ENCODE measurements at places on chromosomes 4 and X.

- DNase-seq = no peak
These were observed 863.1 kb downstream of the CCSER1 start for GRCh38 chr4:90990284-90990683.

GRCh38 chrX:154443992-154444754, at the start of gene FAM50A:
FAM50A (plus strand) TSS chrX:154444141; CDS start chrX:154444236, 95 bp downstream.
- peak; percentile 61 for DNase-seq

- DNase-seq = no peak
These were observed at the start of gene FAT1 for GRCh38 chr4:186723292-186724057. FAT1 (minus strand) TSS chr4:186723856; CDS start chr4:186709827, 14,029 bp downstream.

DNA sequence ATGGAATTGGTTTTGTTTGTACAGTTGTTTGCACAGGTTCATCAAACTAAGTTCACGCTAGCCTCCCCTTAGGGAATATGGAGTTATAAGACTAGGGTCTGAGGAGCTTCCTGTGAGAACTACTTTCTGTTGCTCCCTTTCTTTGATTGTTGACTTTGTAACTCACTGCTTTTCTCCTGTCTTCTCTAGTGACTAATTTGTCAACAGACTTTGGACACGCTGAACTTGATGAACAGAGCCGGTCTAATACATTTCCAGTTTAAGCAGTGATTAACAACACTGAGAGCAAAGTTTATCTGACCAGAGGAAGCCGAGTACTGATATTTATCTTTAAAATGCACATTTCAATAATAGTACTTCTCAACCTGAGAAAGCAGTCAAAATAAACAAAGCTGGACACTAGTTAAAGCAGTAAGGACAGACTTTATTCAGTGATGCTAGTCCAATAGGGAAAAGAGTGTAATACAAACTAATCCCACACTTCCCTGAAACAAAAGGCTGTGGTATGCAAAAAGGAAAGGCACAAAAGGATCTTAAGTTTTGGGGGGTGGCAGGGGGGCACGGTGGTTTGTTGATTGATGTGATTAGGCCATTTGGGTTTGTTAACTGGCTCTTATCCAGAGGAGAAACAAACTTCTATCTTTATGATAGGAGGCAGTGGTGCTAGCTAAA, 2.7 kb upstream of the NUDT9 start:
- no peak for DNase-seq

- no peak for DNase-seq
These were observed 30.9 kb downstream of the RAB33B start for GRCh38 chr4:139484783-139485311.

DNA sequence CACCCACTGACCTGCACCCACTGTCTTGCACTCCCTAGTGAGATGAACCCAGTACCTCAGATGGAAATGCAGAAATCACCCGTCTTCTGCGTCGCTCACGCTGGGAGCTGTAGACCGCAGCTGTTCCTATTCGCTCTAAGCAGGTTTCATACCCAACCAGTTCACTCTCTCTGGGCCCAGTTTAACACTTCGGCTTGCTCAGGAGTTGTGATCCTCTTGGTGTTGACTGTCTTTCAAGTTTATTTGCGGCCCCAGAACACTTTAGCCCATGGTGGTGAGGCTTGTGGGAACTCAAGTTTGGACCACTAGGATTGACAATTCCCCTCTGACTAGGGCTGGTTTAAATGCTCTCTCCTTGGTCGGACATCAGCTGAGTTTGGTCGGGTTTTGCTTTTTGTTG, 147.0 kb downstream of the DACH2 start:
- no peak for DNase-seq

- DNase-seq = no peak
These were observed 1.5 kb upstream of the NWD2 start for GRCh38 chr4:37243051-37243450.

GRCh38 chr4:124684301-124684700, 28.2 kb downstream of the ANKRD50 start:
- DNase-seq = no peak

DNA sequence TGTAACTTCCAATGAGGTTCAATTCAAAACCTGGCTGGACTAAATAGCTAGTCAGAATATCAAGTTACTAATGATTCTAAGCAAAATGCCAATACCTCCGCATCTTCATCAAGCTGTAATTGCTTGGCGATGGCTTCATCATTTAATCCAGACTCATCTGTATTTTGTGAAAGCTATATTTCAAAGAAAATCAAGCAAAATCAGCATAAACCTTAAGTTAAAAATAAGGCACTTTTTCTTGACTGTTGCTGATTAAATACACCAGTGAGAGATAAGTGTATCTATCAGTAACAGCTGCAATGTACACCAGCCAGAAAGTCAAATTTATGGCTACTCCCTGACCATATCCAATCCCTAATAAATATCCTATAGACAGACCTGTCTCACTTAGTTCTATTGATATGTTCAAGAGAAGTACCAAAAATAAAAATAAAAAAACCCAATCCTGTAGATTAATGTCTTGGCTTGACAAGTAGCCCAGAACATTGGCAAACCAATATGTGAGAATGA, 39.6 kb downstream of the RFC1 start:
- DNase-seq = no peak

DNA sequence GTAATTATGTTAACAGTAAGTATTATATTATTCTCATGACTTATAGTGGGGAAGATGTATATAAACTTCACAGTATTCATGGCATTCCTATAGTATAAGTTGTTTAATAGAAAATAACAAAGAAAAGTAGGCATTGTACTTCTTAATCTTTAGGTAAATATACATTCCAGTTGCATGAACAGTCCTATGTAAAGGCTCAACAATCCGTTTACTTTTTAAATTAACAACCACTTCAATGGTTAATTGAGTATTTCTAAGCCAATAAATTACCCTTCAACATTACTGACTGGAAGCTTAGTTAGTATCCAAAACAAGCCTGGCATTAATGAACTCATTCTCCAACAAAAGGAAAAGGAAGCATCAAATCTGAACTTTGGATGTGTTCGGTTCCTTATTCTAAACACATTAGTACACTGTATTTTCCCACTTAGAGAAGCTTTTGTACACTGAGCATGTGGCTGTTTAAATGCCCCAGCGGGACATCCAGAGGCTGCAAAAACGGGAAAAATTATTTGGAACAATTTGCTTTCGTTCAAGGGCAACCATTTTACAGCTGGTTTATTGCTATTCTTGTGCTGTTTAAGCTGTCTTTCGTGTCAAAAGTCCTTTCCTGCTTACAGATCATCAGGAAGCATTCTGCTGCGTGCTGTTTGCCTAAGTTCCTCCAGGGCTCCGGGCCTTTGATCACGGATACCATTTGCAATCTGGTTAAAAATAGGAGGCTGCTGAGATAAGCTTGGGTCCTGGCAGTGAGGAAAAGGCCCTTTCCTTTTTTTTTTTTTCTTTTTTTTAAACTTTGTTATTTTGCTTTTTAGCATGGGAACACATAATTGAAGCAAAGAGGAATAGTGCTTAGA, 460.3 kb downstream of the SPRY1 start:
- DNase-seq = no peak

- DNase-seq = peak; percentile 39
These were observed 218.9 kb downstream of the OR13H1 start for GRCh38 chrX:131762802-131763234.

DNA sequence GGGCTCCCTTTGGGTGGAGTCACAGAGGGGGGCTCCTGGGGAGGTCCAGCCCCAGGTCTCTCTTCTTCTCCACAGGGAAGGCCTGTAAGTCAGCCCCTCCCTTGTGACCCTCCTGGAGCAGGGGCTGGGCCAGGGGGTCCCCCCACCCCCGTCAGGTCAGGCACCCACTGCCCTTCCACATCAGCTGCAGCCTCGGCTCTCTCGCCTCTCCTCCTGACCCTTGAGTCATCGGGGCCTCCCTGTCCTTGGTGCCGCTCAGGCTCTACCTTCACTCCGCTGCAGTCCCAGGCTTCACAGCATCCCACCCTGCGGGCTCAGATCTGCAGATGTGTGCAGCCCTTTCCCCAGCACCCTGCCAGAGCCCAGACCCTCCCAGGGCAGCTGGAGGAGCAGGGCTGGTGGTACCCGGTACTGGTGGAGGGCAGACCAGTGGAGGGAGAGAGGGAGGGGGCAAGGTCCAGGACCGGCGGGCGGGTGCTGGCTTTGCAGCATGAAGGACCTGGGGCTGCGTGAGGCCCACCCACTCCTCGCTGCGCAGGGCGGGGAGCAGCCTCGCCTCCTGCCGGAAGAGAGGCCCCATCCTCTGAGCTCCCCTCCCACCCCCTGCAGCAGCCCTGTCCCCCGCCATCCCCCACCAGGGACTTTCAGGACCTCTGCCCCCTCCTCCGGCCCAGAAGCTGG, 117.1 kb downstream of the FAM53A start:
- no peak for DNase-seq
